ENCODE measurements at places on chromosomes 5 and 9. TPM values are rescaled to one million over a fixed set of nuclear protein-coding genes. Genes with fewer than 3 reads are reported as not detected.

CLIC3 gene
- 4.0 TPM for total RNA-seq

ACOT12 gene
- 0.84 TPM for total RNA-seq

TRIM7 gene
- total RNA-seq: 7.6 TPM

ADAMTSL2 gene
- total RNA-seq: not detected

PIP5KL1 gene
- total RNA-seq: 2.1 TPM

CARTPT gene
- total RNA-seq: not detected

SEMA5A gene
- total RNA-seq: 6.4 TPM

MAN2A1 gene
- 15.6 TPM for total RNA-seq

DBN1 gene
- total RNA-seq: 224 TPM

CNTFR gene
- not detected for total RNA-seq

FOXD4L3 gene
- not detected for total RNA-seq

CAMK4 gene
- 8.6 TPM for total RNA-seq

PAEP gene
- not detected for total RNA-seq

FAM169A gene
- 0.89 TPM for total RNA-seq

FGF1 gene
- total RNA-seq: 2.2 TPM

CDKN2B gene
- 10.4 TPM for total RNA-seq

NTRK2 gene
- under 0.01 TPM for total RNA-seq

ERP44 gene
- 7.6 TPM for total RNA-seq

LHFPL2 gene
- 12.4 TPM for total RNA-seq

LCN1 gene
- total RNA-seq: not detected

CDO1 gene
- 19.0 TPM for total RNA-seq

ITGA1 gene
- 12.9 TPM for total RNA-seq

NKD2 gene
- 0.30 TPM for total RNA-seq

HAVCR2 gene
- total RNA-seq: 0.17 TPM

IGIP gene
- 0.45 TPM for total RNA-seq

GFI1B gene
- under 0.01 TPM for total RNA-seq

ANKRD34B gene
- total RNA-seq: not detected

MEGF10 gene
- not detected for total RNA-seq

HDHD3 gene
- total RNA-seq: 6.8 TPM

HACD4 gene
- 4.4 TPM for total RNA-seq

PCYOX1L gene
- 11.7 TPM for total RNA-seq

SLC36A2 gene
- not detected for total RNA-seq

ZNF454 gene
- total RNA-seq: 0.84 TPM

PCDHA6 gene
- total RNA-seq: not detected

FIBCD1 gene
- total RNA-seq: 7.9 TPM

EMB gene
- total RNA-seq: 0.74 TPM
